IMR-90 (cell line): ENCODE measurements at places on chromosomes 7 and 10. TPM values are rescaled to one million over a fixed set of nuclear protein-coding genes. Genes with fewer than 3 reads are reported as not detected.

- DNase-seq: peak; percentile 5
- H3K36me3 ChIP-seq: no peaks in the 10 kb centered on the region
- no peak overlapping the region for H3K27ac ChIP-seq
- H3K27me3 ChIP-seq: no peaks in the 10 kb centered on the region
- no peaks in the 10 kb centered on the region for H3K4me1 ChIP-seq
Measured at GRCh38 chr7:21526007-21526406, 16.8 kb upstream of the DNAH11 start.

Gene PIP4K2A
- 18.1 and 21.9 TPM in 2 replicates for total RNA-seq

- peaks cover 6% of the 10 kb centered on the region; the same call in 1 of the 2 replicates for H3K36me3 ChIP-seq
- no peak for DNase-seq
- H3K4me3 ChIP-seq: no peak overlapping the region
- no peak overlapping the region for H3K27ac ChIP-seq
- H3K27me3 ChIP-seq: no peaks in the 10 kb centered on the region
Measured at GRCh38 chr7:140754506-140754905, 58.0 kb downstream of the NDUFB2 start.

Gene KCNH2
- 0.56 and 0.90 TPM in 2 replicates for total RNA-seq

GRCh38 chr7:44127161-44127560, 3.8 kb upstream of the POLD2 start:
- no peak overlapping the region for H3K27ac ChIP-seq
- no peak overlapping the region for H3K4me3 ChIP-seq
- no peaks in the 10 kb centered on the region for H3K36me3 ChIP-seq

- no peak overlapping the region for H3K4me3 ChIP-seq
- H3K27me3 ChIP-seq: no peaks in the 10 kb centered on the region
- peaks cover 10% of the 10 kb centered on the region; the same call in 1 of the 2 replicates for H3K4me1 ChIP-seq
- peak overlapping the region; percentile 7; the same call in 1 of the 2 replicates for H3K27ac ChIP-seq
Measured at GRCh38 chr7:94060752-94061151, 56.6 kb upstream of the BET1 start.

Gene FAM221A
- total RNA-seq: 1.1 and 1.4 TPM in 2 replicates

DNA sequence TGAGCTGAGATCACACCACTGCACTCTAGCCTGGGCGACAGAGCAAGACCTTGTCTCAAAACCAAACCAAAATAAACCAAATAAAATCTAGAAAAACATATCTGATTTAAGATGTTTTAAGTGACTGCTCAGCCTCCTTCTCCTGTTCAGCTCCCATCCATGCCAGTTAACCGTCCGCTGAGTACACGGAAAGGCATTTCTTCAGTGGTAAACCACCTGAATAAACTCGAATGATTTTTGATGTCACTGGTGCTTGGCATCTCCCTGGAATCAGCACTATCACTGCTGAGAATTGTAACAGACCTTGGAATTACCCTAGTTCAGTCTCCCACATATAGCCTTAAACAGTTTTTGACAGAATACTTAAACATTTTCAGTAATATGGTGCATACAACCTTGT, 24.1 kb upstream of the NRCAM start:
- no peak overlapping the region for H3K27ac ChIP-seq
- H3K4me3 ChIP-seq: no peak overlapping the region
- H3K4me1 ChIP-seq: no peaks in the 10 kb centered on the region
- DNase-seq: no peak
- H3K27me3 ChIP-seq: no peaks in the 10 kb centered on the region

- peak; percentile 94 for DNase-seq
- H3K27ac ChIP-seq: peak overlapping the region; percentile 45
- H3K4me3 ChIP-seq: no peak overlapping the region
- H3K4me1 ChIP-seq: peaks cover 16% of the 10 kb centered on the region
- peaks cover 32% of the 10 kb centered on the region for H3K36me3 ChIP-seq
Measured at GRCh38 chr7:157404845-157405481, 68.2 kb downstream of the DNAJB6 start.

DNA sequence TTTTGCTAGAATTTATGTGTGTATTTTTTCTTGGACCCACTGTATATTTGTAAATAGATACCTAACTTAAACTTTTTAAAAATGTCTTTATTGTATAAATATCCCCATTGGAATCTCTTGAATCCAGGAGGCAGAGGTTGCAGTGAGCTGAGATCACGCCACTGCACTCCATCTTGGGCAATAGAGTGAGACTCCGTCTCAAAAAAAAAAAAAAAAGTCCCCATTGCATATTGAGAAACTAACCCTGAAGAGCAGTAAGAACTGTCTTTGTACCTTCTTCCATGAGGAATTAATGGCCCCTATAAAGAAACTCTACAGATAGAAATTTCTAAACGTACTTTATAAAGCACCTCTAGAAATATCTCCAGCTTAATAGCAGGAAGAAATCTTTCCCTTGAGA, 504.0 kb downstream of the SORCS1 start:
- H3K36me3 ChIP-seq: no peaks in the 10 kb centered on the region
- no peak for DNase-seq
- no peaks in the 10 kb centered on the region for H3K27me3 ChIP-seq
- H3K4me3 ChIP-seq: no peak overlapping the region

Gene PTPRZ1
- total RNA-seq: not detected in 2 replicates

GRCh38 chr10:132808383-132809231, 22.7 kb upstream of the NKX6-2 start:
- no peak overlapping the region for H3K4me3 ChIP-seq
- no peak overlapping the region for H3K27ac ChIP-seq
- H3K36me3 ChIP-seq: no peaks in the 10 kb centered on the region

Gene NAT16
- total RNA-seq: not detected in 2 replicates

Gene TFEC
- under 0.01 and 0.28 TPM in 2 replicates for total RNA-seq

DNA sequence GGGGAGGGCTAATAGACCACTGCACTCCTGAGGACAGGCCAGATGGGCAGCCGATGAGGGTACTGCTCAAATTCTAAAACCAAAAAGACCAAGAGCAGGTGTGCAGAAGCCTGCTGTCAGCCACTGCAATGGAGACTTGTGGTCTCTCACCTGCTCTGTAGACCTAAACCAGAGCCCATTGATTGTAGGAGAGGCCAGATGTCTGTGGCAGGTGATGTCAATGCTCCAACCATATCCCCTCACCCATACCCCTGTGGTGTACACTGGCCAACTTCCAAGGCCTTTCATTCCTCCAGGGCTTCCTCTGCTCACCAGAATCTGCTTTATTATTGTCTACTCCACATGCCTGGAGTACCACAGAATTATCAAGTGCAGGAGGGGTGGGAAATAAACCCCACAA, 116.9 kb upstream of the CHST15 start:
- no peaks in the 10 kb centered on the region for H3K36me3 ChIP-seq
- no peaks in the 10 kb centered on the region for H3K4me1 ChIP-seq
- H3K4me3 ChIP-seq: no peak overlapping the region
- H3K27me3 ChIP-seq: no peaks in the 10 kb centered on the region
- H3K27ac ChIP-seq: no peak overlapping the region
- no peak for DNase-seq

DNA sequence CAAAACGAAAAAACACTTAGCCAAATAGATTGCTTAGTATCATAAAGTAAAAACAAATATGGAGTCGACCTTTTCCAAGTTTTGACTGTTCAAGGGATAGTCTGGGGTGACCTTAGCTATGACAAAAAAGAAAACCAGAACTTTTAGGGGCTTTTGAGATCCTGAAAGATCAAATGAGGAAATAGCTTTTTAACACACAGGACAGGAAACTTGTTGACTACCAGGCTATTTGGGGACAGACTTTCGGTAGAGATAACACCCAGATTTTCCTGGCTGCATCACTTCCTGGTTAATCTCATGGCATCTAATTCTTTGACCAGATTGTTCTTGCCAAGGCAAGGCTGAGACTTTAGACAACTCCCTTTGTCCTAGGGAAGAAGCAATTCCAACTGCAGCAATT, 34.5 kb upstream of the EGR2 start:
- H3K27me3 ChIP-seq: peaks cover 3% of the 10 kb centered on the region
- no peak for DNase-seq
- no peaks in the 10 kb centered on the region for H3K4me1 ChIP-seq
- H3K4me3 ChIP-seq: no peak overlapping the region
- no peak overlapping the region for H3K27ac ChIP-seq

DNA sequence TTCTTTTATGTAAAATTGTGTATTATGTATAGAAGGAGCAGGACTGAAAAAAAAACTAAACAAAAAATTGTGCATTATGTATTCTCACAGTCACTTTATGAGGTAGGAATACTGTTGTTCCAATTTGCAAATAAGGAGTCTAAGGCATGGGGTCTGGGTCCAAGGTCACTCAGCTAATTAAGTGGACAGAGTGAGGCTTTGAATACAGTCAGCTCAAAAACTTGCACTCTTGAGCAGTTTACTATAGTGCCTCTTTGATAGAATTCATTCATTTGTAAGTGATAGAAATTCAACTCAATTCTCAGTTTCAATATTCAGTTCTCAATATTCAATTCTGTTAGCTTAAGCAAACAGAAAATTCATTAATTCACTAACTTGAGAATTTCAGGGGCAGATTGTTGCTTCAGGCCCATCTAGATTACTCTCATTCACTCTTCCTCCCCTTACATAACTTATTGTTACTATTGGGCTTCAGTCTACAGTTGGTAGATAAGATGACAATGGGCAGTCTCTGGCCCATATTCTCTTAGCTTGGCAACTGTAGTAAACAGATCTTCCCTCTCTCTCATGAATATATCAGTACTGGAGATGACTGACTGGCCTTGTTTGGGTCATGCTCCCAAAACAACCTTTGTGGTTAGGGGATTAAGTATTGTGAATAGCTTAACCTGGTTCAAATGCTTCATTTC, 86.6 kb downstream of the BTAF1 start:
- no peaks in the 10 kb centered on the region for H3K4me1 ChIP-seq
- H3K4me3 ChIP-seq: no peak overlapping the region
- DNase-seq: no peak
- peaks cover 17% of the 10 kb centered on the region for H3K36me3 ChIP-seq

DNA sequence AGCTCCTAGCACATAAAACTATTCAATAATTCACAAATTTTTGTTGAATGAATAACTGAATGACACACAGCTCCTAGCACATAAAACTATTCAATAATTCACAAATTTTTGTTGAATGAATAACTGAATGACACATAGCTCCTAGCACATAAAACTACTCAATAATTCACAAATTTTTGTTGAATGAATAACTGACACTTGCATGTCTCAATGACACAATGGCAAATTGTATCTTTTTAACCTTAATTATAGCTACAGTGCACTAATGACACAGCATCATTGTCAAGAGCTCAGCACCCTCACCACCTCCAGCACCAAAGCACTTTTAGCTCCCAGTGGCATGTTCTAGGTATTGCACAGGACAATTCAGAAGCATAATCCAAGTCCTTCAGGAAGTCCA, 131.6 kb downstream of the PDE1C start:
- H3K27me3 ChIP-seq: no peaks in the 10 kb centered on the region
- DNase-seq: peak; percentile 45
- peaks cover 3% of the 10 kb centered on the region; the same call in 1 of the 2 replicates for H3K4me1 ChIP-seq
- no peak overlapping the region for H3K27ac ChIP-seq
- H3K4me3 ChIP-seq: no peak overlapping the region

Gene C10orf62
- total RNA-seq: not detected in 2 replicates

Gene FOXI2
- total RNA-seq: not detected in 2 replicates

DNA sequence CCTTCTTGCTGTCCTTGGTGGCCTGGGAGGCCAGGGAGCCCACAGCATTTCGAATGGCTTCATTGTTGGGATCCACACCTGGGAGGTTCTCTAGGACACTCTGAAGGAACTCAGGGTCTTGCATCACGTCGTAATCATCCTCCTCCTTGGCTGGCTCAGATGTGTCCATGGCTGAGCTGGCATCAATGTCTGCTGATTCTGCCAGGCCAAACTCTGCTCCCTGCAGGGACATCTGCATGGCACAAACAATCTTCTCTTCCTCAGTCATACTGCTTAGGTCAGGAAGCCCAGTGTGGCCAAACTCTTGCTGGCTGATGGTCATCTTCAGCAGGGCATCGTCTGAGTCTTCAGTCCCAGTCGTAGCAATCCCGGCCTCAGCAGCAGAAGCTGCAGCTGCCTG, 34.9 kb upstream of the PLCE1 start:
- no peaks in the 10 kb centered on the region for H3K27me3 ChIP-seq
- H3K4me1 ChIP-seq: peaks cover 5% of the 10 kb centered on the region; the same call in 1 of the 2 replicates
- no peak overlapping the region for H3K4me3 ChIP-seq
- no peaks in the 10 kb centered on the region for H3K36me3 ChIP-seq

Gene CPA2
- total RNA-seq: not detected in 2 replicates

Gene ZNF853
- 3.3 and 3.4 TPM in 2 replicates for total RNA-seq

- no peaks in the 10 kb centered on the region for H3K36me3 ChIP-seq
- H3K4me1 ChIP-seq: no peaks in the 10 kb centered on the region
- no peak overlapping the region for H3K4me3 ChIP-seq
- H3K27me3 ChIP-seq: no peaks in the 10 kb centered on the region
Measured at GRCh38 chr7:49486974-49487829, 286.2 kb upstream of the VWC2 start.

- peaks cover 55% of the 10 kb centered on the region for H3K27me3 ChIP-seq
- no peak overlapping the region for H3K27ac ChIP-seq
- no peak overlapping the region for H3K4me3 ChIP-seq
- peak; percentile 18 for DNase-seq
Measured at GRCh38 chr7:132575419-132575981, 770 bp downstream of the PLXNA4 start.

DNA sequence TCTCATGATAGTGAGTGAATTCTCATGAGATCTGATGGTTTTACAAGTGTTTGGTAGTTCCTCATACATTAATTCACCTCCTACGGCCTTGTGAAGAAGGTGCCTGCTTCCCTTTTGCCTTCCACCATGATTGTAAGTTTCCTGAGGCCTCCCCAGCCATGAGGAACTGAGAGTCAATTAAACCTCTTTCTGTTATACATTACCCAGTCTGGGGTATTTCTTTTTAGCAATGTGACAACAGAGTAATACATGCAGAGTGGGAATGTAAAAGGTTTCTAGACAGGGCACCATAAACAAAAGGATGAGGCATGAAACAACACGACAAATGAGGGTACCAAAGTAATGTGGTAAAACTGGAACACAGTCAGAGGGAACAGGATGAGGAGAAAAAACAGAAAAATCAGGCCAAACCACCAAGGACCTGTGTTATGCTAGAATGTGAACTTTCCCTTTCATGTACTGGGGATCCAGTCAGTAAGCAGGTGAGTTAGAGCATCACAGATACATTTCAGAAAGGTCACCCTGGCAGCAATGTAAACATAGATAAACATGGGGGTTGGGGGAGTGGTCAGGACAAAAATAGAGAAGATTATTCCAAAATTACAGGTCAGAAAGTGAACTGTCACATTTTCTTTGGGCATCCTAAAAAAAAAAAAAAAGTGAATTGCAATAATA, 31.9 kb downstream of the ANKRD26 start:
- H3K27me3 ChIP-seq: no peaks in the 10 kb centered on the region
- H3K27ac ChIP-seq: no peak overlapping the region
- H3K36me3 ChIP-seq: peaks cover 19% of the 10 kb centered on the region
- no peak for DNase-seq

Gene CHN2
- not detected in 2 replicates for total RNA-seq

- no peaks in the 10 kb centered on the region for H3K36me3 ChIP-seq
- H3K4me1 ChIP-seq: peaks cover 6% of the 10 kb centered on the region
- DNase-seq: peak; percentile 98
- peak overlapping the region; percentile 56 for H3K27ac ChIP-seq
- H3K27me3 ChIP-seq: no peaks in the 10 kb centered on the region
Measured at GRCh38 chr10:34280599-34281374, 534.3 kb downstream of the PARD3 start.

GRCh38 chr7:24685708-24686107, 71.6 kb downstream of the GSDME start:
- H3K36me3 ChIP-seq: no peaks in the 10 kb centered on the region
- no peaks in the 10 kb centered on the region for H3K4me1 ChIP-seq
- H3K4me3 ChIP-seq: no peak overlapping the region
- no peak for DNase-seq
